ENCODE measurements at places on chromosomes 6 and 20.

DNA sequence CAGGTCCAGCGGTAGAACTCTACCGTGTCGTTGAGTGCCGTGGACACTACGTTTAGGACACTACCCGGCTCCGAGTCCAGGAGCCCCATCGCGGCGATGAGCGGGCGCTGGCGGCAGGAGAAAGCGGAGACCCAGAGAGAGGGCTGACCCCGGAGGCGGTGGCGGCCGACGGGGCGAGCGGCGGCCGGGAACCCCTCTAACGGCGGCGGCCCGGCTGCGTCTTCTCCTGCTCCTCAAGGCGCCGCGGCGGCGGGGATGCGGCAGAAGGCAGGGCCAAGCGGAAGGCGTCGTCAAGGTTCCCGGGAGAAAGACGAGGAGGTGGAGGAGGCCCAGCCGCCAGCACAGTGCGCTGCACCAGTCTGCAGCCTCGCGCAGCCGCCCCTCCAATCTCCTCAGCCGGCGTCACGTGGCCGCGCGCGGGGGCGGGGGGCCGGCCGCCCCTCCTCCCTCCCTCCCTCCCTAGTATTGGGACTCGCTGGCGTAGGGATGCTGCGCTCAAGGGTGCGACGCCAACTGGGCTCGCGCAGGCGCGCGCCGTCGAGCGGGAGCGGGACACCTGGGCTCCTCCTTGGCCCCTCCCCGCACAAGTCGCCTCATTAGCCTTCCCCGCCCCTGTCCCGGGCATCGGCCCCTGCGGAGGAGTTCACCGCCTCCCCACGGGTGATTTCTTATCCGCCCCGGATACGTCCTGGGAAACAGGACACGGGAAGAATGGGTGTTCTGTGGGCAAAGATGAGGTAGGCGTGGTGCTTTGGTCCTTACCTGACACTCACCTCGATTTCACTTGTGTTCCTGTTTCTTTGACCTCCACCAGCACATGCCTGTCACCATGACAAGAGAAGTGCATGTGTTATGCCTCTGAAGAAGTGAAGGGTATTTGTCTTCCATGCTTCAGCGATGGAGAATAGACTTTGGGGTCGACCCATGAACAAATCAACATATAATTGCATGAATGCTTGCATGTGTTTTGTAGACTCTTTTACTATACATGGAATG, at the start of gene ELOVL4:
Gene ELOVL4, minus strand, starts transcription at position 363 of the 996 bp plus-strand sequence. Its CDS starts 274 bp downstream, at position 89.
- peak; percentile 59 for DNase-seq

- no peak for DNase-seq
Observed at GRCh38 chr6:142326540-142326939, 24.7 kb downstream of the ADGRG6 start.

DNA sequence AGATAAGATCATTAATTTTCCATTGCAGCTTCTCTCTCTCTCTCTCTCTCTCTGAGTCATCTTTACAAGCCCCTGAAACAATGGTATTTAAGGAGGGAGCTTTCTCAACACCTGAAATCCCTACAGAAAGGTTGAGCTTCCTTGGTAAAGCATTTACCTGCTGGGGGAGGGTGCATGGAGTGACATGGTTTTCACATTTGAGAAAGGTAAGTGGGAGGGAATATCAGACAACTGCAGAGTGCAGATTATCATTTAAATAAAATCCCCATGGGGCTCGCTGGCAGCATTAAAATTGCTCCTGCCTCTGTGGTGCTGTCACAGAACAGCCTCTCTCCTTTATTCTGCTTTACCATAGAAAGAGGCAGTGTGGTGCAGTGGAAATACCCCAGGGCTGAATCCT, 10.3 kb upstream of the PDYN start:
- DNase-seq, result no peak

DNA sequence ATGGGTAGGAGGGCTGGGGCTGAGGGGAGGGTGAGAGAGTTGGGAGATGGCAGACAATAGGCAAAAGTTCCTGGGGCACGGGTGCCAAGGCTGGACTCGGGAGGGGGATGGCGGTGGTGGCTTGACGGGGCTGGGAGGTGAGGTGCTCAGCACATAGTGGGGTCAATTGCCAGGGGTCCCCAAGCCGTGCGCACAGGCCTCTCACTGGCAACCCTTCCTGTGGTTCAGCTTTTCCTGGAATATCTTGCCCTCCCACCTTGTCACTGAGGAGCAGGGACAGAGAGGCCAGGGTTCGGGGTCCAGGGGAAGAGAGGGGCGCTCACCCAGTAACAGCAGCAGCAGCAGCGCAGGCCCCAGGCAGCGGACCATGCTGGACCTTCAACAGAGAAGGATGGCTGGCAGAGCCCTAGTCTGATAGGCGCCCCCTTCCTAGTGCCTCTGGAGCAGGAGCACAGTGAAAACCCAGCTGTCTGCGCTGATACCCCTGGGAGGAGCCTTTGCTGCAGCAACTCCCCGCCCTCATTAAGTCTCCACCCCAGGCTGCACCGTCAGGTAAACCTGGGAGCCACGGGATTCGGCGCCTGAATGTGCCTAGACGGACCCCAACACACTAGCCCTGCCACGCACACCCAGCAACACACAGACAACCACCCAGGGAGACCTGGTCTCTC, at the start of gene GFRA4:
Gene GFRA4, minus strand, starts transcription at position 369 of the 671 bp plus-strand sequence. Its CDS starts 0 bp downstream, at position 369.
- DNase-seq, result no peak

DNA sequence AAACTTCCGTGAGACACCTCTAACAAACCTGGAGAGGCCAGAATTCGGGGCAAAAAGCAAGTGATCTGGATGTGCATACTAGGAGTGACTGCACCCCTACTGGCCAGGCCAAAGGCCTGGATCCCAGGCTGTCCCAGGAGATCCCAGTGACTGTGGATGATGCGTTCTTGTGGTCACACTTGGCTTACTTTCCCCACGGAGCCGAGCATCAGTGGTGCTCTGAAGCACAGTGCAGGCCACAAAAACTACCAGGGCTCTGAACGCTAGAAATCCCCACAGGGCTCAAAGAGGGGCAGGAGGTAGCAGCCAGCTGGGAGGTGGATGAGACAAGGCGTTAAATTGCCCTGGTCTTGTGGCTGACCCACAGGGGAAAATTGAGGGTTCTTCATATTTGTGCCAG, 7.1 kb downstream of the TRIM26 start:
- DNase-seq, result no peak

DNA sequence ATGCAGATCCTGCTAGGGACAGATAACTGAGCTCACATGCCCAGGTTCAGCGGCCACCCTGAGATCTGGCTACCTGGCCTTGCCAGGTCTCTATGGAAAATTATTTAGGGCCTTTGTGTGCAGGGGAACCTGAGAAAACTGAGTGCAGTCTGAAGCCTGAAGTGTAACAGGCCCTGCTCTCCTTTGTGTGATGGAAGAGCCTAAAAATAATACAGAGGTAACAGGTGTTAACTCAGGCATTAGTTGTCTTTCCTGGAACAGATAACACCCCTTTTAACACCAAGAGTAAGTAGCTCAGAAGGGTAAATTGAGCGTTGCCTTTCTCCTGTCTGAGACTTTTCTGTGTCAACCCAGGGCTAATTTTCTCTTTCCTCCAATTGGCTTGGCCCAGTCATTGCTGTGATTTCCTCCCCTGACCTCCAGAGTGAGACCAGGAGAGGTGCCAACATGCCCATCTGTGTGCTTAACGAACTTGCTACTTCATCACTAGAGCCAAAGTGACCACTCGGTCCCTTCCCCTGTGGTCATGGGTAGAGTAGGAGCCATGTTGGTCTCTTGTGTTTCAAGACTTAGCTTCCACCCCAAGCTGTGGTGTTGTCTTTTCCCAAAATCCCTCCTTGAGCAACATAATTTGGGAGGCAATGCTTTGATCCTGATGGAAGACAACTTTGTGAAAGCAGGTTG, 304.4 kb upstream of the JAG1 start:
- DNase-seq, result no peak

GRCh38 chr6:15363164-15363522, 117.3 kb downstream of the JARID2 start:
- DNase-seq, result no peak

DNA sequence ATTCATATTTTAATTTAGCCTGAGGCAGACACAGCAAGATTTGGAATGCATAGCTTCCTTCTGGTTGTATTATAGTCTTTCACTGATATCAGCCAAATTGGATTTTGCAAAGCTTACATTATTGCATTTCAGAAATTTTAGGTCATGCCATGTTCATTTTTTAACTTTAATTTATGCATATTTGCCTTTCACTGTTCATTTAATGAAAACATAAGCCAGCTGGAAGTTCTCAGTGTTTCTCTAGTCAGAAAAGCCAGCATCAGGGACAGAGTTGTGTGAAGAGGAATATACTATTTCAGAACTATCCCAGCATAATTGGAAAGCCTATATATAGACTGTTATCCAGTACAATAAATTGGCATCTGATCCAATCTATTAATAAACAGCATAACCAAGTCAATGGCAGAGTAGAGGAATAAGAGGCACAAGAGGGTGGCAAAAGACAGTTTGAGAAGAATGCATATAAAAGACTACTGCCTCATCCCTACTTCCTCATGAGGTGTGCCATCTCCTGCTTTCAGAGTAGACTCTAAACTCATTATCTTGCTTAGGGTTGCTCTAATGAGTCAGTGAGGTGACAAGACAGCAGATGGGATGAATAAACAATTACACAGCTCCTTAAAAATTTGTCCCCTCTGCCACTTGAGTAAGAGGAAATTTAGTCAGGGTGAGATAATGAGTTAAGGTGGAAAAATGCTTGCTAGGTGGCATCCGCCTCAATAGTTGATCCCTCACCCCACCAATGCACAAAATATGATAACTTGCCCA, 159.8 kb upstream of the HCRTR2 start:
- no peak for DNase-seq

GRCh38 chr6:56765494-56765893, 122.8 kb upstream of the DST start:
- no peak for DNase-seq

GRCh38 chr20:44704551-44704971, 10.6 kb upstream of the CCN5 start:
- DNase-seq, result no peak

DNA sequence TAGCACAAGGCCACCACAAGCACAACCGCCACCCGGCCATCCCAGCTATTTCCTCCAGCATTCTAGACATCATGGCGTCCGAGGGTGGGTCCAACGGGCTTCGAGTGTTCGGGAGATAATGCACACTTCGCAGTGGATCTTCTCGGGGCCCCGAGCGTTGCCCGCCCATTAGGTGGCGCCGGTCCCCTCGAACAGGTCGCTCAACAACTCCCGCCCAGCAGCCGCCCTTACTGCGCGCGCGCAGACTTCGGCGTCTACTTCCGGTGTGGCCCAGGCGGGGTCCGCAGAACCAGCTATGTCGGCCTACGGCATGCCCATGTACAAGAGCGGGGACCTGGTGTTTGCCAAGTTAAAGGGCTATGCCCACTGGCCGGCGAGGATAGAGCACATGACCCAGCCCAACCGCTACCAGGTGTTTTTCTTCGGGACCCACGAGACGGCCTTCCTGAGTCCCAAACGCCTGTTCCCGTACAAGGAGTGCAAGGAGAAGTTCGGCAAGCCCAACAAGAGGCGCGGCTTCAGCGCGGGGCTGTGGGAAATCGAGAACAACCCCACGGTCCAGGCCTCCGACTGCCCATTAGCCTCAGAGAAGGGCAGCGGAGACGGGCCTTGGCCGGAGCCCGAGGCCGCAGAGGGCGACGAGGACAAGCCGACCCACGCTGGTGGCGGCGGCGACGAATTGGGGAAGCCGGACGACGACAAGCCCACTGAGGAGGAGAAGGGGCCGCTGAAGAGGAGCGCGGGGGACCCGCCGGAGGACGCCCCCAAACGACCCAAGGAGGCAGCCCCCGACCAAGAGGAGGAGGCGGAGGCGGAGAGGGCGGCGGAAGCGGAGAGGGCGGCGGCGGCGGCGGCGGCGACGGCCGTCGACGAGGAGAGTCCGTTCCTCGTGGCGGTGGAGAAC, at the start of gene HDGFL1:
Gene HDGFL1, plus strand, starts transcription at position 286 of the 904 bp plus-strand sequence. Its CDS starts 10 bp downstream, at position 296.
- no peak for DNase-seq

GRCh38 chr6:107660839-107661238, 163.3 kb downstream of the SCML4 start:
- DNase-seq, result no peak

DNA sequence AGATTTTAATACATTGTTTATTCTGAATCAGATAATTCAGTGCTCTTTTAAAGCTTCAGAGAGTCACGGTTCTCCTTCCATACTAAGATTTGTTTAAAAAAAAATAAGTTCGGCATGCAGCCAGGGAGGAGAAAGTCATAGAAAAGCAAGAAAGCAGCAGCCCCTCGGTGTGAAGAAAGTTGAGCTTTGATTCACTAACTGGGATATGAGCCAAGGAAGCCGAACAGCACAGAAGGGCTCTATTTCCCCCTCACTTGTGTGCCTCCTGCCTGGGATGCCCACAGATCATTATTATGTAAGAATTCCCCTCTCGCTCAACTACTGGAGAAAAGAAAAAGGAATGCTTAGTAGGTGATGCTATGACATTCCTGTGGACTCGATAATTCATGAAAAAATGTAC, 69.3 kb upstream of the SYNJ2 start:
- no peak for DNase-seq

DNA sequence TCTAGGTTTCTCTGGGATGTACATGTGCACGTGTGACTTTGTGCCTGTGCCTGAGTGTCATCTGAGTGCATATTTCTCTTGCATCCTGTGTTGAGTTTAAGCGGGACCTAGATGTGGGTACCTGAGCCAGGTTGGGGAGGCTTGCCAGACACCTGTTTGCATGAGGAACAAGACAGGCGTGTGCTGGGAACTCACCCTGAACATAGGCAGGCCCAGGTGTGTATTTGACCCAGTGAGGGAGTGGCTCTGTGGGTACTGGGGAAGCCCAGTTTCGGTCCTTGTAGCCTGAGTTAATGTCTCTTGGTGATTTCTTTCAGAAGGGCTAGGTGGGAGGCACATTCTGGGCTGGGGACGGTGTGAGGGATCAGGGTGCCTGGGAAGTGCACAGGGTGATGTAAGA, 98.6 kb downstream of the TMEM170B start:
- no peak for DNase-seq
